ENCODE measurements at places on chromosomes 3 and 15. TPM values are rescaled to one million over a fixed set of nuclear protein-coding genes. Genes with fewer than 3 reads are reported as not detected.

GRCh38 chr3:194711913-194712312 is 26.2 kb downstream of the FAM43A start:
- no peak for DNase-seq

- DNase-seq = no peak
Measured at GRCh38 chr15:90141646-90142045, 39.4 kb upstream of the IDH2 start.

- no peak for DNase-seq
Measured at GRCh38 chr3:17035033-17035432, 150.3 kb downstream of the PLCL2 start.

DNA sequence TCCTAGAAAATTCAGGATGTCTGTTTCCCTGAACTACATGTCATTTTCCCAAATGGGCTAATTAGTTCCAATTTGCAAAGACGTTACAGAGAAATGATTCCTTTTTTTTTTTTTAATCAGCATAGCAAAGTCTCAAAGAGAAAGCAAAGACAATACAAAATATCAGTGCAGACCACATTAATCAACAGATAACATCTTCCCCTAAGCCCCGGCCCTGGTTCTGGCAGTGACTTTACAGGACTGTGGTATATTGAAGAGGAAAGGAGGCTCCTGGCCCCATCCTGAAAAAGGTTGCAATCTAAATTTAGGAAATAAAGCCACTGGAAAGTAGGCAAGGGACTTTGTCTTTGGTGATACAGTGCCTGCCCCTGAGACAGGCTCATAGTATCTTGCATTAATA is 836.5 kb downstream of the NTRK3 start:
- no peak for DNase-seq

The DHX30 gene
- 69.1 TPM for total RNA-seq
